COLO829 (cell line): ENCODE measurements at places on chromosomes 4 and X.

DNA sequence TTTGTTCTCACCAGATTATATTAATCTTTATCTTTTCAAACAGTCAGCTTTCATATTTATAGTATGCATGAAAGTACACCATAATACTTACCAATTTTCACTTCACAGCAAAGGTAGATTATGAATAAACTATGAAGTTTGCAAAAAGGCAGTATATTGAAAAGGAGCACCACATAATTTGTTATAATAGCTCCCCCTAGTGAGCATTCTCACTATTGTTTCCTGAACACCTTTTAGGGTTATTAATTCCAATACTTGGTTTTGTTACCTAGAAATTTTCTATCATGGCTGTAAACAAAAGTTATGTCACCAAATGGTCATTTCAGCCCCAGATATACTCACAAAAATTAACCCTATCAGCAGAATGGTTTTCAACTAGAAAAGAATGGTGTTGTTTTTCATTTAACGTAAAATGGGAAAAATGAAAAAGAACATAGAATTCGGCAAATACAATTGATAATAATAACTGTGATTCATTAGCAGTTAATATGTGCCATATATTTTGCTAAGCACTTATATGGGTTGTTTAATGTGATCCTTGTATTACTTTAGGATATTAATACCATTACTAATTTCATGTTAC, 30.2 kb upstream of the NKX6-1 start:
- DNase-seq: peak; percentile 45

DNA sequence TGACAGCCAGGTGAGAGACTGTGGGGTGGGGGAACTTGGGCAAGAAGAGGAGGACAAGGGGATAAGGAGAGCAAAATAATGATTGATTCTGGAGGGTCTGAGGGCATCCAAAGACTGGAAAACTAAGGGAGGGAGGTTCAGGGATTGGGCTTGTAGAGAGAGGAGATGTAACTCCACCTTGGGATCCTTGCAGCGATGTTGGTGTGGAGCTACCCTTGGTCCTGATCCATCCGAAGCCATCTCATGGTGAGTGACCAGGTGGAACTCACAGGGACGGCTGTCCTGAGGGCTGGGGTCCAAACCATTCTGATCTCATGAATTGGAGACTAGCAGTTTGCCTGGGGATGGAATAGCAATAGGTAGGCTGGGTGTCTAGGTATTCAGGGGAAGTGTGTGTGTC, 1.4 kb upstream of the RAB41 start:
- no peak for DNase-seq

DNA sequence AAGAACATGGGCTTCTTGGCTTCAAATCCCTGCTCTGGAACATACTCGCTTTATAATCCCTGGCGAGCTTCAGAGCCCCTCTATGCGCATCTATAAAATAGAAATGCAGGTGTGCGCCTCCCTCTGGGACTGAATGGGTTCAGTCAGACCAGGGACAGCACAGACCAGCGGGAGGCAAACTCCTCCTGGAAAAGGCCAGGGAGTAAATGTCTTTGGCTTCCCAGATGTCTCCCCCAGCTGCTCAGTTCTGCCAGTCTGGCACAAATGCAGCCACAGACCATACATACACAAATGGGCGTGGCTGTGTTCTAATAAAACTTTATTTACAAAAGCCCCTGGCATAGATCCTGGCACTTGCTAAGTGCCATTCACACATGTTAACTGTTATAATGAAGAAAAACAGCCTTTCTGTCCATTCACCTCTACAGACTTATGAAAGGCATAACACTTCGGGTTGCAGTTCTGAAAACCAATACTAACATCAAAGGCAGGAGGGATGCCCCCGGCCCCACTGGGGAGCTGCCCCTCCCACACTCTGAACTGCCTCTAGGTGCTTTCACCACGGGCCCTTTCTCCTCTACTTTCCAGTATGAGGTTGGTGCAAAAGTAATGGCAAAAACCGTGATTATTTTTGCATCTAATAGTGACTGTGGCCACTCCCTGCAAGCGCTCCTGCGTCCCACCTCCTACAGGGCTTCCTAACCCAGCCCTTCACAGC, 4.6 kb downstream of the JAKMIP1 start:
- no peak for DNase-seq

- no peak for DNase-seq
These were observed 166.4 kb upstream of the CPEB2 start for GRCh38 chr4:14835708-14836425.

DNA sequence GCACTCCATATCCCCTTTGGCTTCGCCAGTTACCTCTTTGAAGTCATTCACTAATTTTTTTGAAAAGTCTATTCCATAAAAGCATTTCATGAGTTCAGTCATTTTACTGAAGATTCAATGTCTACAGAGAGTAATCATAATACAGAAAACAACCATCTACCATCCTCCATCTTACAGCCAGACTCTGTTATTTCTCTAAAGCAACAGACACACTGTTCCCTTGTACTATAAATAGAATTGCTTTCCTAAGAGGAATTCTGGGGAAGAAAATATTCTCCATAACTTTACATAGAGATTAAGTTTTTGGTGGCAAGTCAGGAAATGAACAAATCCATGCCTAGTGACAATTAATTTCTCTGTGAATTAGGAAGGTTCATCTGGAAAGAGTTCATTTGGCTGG, 37.0 kb downstream of the XK start:
- no peak for DNase-seq

GRCh38 chr4:95432466-95432865, 116.3 kb downstream of the UNC5C start:
- DNase-seq: no peak
